ENCODE measurements at places on chromosomes 11 and 22.

DNA sequence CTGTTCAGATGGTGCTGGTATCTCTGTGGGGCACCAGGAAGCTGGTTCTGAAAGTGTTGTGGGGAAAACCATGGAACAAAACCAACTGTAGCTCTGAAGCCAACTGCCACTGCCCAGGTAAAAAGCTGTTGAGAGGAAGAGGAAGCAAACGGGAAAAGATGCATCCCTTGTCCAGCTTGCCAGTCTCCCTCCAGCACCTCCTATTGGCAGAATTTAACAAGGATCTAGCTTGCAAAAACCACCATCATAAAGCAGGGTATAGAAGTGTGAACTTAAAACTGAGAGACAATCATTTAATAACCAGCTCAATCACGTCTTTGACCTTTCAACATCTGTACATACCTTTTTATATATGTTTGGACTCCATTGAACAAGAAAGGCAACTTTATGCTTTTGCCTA, 4.5 kb downstream of the PATE1 start:
- DNase-seq = no peak

DNA sequence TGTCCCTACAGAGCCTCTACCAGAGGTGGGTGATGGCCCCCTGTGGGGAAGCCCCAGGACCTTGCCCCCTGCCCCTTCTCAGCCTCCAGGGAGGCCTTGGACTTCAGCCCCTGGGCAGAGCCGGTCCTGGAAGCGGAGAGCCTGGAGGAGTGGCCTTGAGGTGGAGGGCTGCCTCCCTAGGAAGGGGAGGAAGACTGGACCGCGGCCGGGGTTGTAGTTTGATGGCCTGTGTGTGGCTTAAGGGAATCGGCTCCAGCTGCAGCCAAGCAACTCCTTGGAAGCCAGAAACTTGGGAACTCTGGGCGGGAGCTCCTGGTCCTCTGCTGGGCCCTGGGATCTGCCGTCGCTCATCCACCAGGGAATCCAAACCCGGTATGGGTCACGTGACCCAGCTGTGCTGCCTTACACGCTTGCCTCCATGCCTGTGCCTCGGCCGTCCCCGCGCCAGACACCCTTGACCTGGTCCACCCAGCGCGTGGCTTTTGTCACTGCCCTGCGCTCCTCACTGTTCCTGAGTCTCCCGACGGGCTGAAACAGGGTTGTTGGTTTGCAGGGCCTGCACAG, 23.5 kb upstream of the ARHGAP8 start:
- no peak for DNase-seq

GRCh38 chr11:88327462-88328143, 9.9 kb downstream of the CTSC start:
- DNase-seq = no peak

DNA sequence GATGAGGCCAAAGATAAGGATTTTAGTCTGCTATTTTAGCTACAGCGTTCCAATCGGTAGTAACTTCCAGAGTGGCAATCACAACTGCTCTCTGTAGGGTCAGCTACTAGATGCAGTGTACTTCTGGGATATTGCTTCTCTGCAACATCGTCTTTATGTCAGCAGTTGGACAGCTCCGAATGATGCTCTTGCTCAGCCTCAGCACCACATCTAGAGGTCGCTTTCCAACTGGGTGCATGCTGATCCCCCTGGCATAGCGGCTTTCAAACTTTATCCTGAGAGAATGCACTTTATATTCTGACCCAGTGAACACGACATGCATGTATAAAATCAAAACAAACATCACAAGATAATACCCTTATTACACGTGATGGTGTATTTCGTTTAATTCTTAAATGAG, 219.6 kb downstream of the C11orf87 start:
- DNase-seq = no peak

GRCh38 chr11:108963118-108963517, 298.2 kb downstream of the DDX10 start:
- DNase-seq = no peak

- DNase-seq = no peak
These were observed 83.0 kb downstream of the MYO7A start for GRCh38 chr11:77211040-77211451.

DNA sequence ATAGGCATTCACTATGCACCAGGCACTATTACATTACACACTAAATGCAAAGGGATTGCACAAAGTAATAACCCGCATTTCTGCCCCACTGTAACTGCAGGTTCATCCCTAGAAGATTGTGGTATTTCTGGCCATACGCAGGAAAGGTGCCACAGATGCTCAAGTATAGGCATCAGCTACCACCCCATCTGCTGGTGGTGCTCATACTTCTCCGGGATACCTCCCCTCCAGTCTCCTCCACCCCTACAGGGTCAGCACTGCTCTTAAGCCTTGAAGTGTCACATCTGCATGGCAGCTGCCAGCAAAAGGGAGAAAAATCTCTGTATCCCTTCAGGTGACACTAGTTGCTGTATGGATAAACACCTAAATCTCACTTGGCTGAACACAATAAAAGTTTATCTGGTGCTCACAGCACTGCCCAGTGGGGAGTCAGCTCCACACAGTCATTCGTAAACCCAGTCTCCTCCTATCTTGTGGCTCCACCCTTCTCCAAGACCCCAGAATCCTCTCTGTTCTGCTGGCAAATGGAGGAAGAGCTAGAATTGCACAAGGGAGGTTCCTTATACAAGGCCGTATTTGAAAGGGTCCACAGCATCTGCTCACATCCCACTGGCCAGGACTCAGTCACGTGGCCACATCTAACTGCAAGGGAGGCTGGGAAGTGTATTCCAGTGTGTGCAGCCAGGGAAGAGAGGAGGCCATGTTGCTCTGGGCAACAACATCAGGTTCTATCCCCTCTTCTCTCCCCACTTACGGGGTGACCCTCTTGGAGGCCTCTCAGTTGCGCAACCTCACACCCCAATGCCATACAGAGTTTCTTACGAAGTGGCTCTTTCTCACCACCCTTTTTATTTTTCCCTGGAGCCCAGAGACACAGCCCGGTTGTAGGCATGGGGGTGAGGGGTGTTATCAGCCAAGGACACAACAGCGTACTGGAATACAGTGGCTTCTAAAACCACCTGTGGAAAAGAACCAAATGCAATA, 114.7 kb downstream of the BUD13 start:
- DNase-seq = no peak

- DNase-seq = no peak
These were observed 27.9 kb upstream of the RASL10A start for GRCh38 chr22:29343313-29343805.

DNA sequence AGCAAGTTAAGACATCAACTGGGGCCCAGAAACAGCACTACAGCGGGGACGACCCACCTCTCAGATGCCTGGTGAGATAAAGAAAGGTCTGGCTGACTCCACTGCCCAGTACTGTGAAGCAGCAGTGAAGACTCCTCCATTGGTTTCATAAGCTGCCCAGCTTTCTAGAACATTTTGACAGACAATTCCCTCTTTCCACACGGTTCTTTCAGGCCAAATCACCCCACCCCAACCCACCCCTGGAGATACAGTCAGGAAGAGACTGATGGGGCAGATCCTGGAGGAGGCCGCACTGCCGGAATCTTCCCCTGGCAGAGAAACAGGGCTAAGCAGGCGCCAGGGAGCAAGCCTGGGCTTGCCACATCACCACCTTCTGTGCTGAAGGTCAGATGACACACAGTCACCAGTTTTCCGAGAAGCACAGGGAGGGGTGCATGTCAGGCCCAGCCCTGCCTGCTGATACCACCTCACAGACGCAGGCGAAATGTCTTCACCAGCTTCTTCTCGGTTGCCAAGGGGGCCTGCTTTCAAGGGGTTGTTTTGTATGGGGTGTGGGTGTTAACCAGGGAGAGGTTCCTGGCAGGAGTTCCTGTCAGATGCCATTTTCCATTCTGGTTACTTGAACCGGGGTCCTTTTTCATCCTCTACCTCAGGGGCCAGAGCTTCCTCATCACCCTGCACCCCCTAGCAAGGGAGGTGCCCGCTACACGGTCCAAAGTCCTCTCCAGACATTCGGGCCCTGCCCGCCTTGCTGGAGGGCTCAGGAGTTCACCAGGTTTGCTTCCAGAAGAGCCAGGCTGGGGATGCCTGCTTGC, 1.4 kb upstream of the NEAT1 start:
- DNase-seq = peak; percentile 90

DNA sequence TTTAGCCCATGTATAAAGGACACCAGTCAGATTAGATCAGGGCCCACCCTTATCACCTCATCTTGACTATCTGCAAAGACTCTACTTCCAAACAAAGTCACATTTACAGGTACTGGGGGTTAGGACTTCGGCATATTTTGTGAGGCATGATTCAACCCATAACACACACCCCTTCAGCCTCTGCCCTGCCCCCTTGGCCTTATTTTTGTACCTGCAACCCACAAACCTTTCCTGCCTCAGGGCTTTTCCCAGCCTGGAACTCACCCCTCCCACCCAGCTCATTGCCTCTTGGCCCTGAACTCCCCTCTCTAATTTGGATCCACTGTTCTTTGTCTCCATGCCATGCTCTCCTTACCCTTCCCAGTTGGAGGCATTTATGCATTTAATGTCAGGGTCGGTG, 1116.9 kb downstream of the TBC1D22A start:
- no peak for DNase-seq

DNA sequence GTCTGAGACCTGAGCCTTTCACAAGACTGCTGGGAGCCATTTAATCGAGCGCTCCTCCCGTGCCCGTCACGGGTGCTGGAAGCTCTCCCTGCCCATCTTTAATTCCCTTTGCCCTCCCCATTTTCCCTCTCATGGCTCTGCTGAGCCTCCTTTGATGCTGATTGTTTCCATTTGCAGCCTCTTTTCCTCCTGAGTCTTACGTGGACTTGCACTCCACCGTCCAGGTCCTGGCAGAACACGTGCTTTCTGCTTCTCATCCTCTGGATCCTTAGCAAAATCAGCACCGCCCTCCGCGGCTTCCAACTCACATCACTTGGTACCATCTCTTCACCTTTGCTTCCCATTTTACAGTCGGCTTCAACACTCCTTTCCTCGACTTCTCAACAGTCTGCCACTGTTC, 7.3 kb downstream of the IFT27 start:
- no peak for DNase-seq

- no peak for DNase-seq
These were observed 646 bp upstream of the PATZ1 start for GRCh38 chr22:31346733-31347250.

DNA sequence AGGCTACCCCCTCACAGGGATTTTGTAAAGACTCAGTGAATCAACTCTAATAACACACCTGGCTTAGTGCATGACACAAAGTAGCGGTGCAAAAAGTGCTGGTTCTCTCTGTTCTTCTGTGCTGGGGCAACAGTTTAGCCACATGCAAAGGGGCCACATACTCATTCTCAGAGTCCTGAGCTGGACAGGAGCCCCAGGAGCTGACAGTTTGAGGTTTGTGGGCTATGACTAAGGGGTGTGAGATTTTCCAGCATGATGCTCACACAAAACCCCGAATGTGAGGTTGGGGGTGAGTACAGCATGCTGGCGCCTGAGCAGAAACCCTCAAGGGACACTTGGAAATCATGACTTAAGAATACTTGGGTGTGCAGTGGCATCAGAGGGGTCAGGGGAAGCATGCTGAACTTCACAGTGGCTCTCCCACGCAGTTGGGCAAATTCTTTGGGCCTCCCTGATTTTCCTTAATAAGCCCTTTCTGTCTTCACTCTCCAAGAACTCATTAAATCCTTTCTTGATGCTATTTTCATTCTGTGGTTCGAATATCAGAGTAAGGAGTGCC, 31.0 kb downstream of the TMPRSS5 start:
- DNase-seq = no peak

DNA sequence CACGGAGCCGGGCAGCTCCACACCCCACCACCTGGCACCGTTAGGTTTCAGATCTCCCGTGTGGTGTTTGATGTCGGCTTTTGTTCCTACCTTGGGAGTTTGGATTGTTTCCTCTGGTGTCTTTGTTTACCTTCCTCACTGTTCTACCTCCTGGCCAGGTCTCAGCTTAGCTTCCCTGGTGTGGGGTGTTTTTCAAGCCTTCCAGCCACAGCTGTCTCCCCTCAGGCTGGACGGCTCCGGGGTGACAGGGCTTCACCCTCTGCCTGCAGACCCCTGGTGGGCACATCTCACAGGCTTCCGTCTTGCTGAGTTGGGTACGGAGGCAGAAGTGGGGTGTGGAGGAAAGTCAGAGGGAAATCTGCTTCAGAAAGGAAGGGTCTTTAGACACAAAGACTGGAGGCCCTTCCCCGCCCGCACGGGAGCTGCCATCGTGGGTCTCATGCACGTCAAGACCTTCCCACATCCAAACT, 59.6 kb upstream of the EMID1 start:
- no peak for DNase-seq

DNA sequence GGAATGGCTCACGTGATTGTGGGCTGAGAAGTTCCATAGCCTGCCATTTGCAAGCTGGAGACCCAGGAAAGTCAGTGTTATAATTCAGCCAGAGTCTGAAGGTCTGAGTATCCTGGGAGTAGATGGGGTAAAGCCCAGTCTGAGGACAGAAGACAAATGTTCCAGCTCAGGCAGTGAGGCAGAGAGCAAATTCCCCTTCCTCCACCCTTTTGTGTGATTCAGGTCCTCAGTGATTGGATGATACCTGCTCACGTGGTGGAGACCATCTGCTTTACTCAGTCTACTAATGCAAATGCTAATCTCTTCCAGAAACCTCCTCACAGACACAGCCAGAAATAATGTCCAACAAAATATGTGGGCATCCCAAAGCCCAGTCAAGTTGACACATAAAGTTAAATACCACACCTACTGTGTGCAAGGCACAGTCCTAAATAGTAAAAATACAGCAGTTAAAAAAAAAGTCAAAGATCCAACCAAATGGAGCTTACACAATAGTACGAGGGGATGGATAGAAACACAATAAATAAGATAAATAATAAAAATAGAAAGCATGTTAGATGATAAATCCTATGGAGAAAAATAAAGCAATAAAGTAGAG, 13.2 kb upstream of the APOL6 start:
- no peak for DNase-seq

DNA sequence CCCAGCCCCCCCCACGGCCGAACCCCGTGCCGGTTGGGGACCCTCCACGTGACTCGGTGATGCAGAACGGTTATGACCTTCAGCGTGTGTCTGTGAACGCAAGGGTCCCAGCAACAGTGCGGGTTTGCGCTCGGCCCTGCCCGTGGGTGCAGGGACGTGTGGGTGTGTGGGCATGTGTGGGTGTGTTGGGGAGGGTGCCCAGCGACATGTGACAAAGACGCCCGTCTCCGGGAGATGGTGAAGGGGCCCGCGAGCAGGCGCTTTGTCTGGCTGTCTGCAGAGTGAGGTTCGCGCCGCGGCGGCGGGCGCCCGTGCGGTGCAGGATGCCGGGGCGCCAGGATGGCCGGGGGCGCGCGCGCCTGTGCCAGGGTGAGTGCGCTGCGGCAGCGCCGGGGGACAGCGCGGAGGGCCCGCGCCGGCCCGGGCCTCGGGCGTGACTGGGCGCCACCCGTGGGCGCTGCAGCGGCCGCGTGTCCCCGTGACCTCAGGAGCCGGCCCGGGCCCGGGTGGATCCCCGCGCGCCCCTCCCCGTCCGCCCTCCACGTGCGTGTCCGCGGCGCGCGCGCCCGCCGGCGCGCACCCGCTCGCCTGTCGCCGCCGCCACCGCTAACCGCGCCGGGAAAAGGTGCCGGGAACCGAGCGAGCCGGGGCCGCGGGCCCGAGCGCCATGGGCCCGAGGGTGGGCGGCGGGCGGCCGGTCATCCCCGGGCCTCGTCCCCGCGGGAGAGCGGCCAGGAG, at the start of gene LRFN4:
TSS of gene LRFN4 (plus strand) at position 569 of the 738 bp plus-strand sequence. CDS start 681 bp downstream, outside the sequence.
- peak; percentile 83 for DNase-seq

All from CD8-positive, alpha-beta T cell (primary cell).